Stimulated activated CD4-positive, alpha-beta T cell treated with anti-CD3 and anti-CD28 coated beads, Interleukin-15, amount 100 ng/mL, for 1 hour (primary cell): ENCODE measurements at places on chromosomes 12 and 14.

GRCh38 chr14:99156090-99156425, 115.9 kb downstream of the BCL11B start:
- DNase-seq = no peak

GRCh38 chr14:73248108-73248868, 11.0 kb downstream of the PAPLN start:
- DNase-seq = no peak

DNA sequence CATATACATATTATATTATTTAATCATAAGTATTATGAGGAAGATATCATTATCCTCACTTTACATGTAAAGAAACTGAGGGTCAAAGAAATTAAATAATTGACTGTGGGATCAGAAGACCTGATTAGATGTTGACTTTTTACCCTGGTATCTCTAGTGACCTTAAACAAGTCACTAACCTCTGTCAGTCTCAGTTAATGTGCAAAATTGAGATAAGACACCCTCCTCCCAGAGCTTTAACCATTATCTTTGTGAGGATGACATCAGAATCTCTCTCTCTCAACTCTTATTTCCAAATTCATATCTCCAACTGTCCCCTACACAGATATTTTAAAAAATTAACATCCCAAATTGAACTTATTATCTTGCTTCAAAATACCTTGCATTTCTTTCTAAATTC, 177.8 kb downstream of the KLHL28 start:
- DNase-seq = no peak

- DNase-seq = no peak
These were observed 4.5 kb upstream of the MIA2 start for GRCh38 chr14:39229222-39229543.

DNA sequence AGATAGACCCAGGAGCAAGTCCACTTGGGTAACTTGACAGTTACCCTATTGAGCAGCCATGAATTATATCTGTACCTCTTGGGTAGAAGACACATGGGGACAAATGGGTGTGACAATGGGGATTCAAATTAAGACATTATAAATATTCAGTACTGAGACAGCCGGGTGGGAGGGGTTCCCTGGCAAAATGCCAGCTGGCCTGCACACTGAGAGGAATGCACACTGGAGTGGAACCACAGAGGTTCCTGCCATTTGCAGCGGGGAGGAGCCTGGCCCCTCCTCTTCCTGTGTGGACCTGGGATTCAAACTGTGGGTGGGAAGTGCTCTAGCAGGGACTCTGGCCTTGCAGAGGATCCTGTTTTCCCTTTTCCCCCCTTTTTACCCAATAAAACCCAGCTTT, 118.7 kb upstream of the CDKN3 start:
- DNase-seq = no peak

GRCh38 chr12:43210485-43211192, 341.4 kb downstream of the ADAMTS20 start:
- DNase-seq = no peak

GRCh38 chr12:89470741-89471509, 53.7 kb downstream of the GALNT4 start:
- DNase-seq = no peak

- no peak for DNase-seq
These were observed 13.2 kb upstream of the GALNT9 start for GRCh38 chr12:132342251-132343227.

DNA sequence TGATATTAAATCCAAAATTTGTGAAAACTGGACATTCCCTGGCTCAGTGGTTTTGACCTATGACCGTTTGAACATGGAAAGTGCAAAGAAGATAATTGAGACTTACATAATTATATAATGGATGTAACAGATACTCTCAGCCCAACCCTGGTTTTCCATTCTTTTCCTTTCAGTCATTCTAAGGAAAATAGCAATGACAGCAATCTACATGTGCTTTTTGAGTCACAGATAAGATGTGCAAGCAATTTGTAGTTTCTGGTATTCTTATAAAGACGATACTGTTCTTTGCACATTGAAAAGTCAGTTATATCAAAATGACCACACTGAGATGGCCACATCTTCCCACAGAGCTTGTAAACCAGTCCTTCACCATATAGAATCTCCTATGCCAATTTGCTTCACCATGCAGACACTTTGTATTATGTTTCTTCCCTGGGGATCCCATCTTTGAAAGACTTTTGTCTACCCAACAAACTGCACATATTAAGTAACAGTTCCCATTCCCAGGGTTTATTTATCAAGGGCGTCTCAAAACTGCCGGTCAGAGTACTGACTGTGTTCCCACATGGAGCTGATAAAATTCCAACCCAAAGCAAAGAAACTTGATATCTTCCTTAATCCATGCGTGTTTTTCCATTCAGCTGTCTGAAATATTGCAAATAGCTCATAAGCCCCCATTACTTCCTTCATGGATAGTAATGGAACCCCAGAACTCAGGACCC, 34.8 kb downstream of the PLXNC1 start:
- DNase-seq = no peak

GRCh38 chr14:21923820-21924219, 250.2 kb upstream of the OR4E1 start:
- DNase-seq = no peak

DNA sequence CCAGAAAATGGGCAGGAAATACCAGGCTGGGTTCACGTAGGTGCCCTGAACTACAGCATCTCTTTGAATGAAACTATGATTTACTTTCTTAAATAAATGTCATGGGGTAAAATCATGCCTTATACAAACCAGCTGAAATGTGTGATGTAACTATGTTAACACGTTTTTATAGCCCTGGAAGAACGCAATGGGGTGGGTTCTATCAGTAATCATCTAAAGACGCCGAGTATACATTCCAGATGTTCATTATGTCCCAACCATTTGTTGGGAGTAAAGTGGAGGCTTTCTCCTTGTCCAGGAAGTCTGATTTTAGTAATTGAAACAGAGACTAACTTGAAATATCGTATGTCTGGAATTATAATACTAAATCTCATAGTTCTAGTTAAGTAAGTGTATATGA, 16.2 kb upstream of the IGF1 start:
- no peak for DNase-seq

DNA sequence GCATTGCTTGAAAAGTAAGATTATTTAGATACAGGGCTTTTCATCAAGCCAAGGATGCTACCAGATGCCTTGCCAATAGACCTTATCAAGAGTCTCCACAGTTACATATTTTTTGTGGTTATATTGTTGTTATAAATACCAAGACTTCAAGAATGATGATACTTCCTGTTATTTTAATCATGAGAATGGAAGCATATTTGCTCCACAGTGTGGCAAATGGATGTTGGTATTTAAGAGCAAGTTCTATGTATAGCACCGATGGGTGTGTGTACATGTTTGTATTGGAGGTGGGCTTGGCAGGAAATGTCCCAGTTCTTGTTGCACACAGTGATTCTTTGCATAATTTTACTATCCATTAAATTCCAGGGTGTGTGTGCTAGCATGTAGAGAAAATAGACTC, 4.4 kb upstream of the NID2 start:
- no peak for DNase-seq

DNA sequence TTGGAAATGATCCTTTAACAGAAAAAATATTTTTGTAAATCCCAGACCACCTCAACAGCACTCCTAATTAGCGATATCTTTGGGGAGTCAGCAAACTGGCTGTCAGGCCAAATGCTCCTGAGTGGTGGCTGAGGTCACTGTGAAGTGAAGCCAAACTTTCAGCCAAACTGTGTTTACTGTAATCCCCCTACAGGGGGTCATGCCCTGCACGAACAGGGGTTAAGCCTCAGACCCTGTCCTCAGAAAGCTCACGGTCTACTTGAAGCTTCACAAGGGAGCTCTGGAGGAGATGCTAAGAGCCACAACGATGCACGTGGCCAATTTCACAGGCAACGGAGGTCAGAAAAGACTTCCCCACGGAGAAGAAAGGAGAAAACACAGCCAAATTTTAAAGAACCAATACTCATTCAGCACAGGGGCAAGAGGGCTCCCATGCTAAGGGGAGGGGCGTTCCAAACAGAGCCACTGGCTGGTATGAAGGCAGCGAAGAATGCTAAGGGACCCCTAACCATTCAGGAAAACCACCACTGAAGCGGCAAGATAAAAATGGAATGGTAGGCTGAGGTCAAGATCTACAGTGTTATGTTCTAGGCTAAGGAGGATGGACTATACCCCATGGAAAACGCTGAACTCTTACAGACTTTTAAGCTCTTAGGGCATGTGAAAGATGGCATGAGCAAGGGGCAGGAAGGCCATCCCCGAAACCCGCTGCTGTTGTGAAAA, 105.4 kb downstream of the ITPR2 start:
- no peak for DNase-seq

DNA sequence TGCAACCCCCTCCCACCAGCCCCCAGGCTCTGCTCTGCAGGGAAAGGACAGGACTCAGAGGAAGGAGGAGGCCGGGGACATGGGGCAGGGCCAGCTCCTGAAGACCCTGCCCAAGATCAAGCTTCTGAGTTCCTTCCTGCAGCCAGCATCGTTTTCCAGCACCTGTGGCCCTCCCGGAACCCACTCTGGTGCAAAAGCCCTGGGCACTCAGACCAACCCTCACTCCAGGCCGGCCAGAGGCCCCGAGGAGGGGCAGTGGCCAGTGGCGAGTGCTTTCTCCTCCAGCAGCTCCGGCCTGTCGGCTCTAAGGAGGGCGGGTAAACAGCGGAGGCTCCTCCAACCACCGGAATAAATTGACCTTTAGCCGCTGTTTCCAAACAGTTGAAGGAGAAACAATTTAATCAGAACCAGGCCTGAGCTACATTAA, 10.8 kb downstream of the TMEM179 start:
- no peak for DNase-seq
